ENCODE measurements at places on chromosomes 12 and 14. TPM values are rescaled to one million over a fixed set of nuclear protein-coding genes. Genes with fewer than 3 reads are reported as not detected.

The SRRM4 gene
- 0.17 TPM for polyA plus RNA-seq

The PDZRN4 gene
- polyA plus RNA-seq: 0.56 TPM

The ZC2HC1C gene
- 11.9 TPM for polyA plus RNA-seq

The ANKRD13A gene
- polyA plus RNA-seq: 23.2 TPM

The LHX5 gene
- not detected for polyA plus RNA-seq

The ADAMTS20 gene
- not detected for polyA plus RNA-seq

The FOXG1 gene
- polyA plus RNA-seq: not detected
